ENCODE measurements at places on chromosomes 6 and 20.
A peak's percentile ranks its signal among the peaks of the same experiment; 100 is the strongest.

DNA sequence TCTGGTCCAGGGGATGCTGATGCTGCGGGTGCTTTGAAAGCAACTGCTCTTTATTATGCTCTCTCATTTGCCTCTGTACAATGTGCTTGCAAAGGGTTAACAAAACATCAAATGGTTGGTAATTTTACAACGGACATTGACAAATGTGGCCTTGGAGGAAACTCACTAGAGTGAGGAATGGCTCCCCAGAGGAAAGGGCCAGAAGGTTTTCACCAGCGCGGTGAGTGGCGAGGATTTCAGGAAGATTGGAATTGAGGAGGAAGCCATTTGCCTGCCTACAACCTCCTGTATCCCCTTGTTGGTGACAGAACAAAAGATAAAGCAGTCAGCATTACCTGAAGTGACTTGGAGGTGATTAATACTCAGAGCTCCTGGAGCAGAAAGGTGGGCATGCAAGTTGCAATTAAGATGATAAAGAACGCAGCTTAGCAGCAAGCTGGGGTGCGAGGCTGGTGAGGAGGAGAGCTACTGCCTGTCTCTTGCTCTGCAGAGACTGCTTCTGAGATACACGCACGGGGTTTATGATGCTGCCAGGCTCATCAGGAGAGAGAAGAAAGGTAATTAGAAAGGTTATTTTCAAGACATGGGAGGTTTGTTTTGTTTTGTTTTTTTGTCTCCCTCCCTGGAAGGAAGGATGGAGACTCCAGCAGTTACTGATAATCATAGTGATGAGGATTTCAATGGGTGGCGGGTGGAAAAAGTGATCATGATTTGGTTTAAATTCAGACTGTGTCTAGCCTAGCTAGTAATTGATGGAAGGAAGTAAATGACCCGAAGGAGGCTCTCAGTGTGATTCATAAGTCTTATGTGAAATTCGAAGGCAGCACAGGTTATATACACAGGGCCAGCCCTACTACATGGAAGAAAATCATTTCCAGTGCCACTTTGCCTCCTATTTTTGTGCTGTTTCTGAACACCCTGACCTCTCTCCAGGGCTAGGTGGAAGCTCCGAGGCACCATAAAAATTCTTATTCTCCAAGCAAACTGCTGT, 141.6 kb upstream of the DTNBP1 start:
- no peak for DNase-seq

- no peak for DNase-seq
Observed at GRCh38 chr6:119880840-119881239, 531.3 kb upstream of the MAN1A1 start.

GRCh38 chr6:162702446-162702845, 25.1 kb downstream of the PRKN start:
- no peak for DNase-seq

DNA sequence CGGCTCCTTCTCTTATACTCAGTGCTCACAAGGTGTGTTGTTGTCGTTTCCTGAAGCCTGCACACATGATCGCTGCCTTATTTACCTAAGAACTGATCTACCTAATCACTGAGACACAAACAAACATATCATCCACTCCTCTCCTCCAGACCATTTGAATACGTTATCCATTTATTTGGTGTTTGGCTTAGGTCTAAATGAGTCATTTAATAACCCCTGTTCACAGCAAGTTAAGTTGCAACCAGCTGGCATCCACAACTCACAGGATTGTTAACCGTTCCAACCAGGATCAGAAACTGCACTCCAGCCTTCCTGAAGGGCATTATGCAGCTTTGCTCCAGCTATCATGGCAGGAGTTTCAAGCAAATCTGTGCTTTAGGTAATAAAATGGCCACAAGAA, 511.1 kb upstream of the MAP3K7 start:
- DNase-seq: no peak

GRCh38 chr6:44342052-44342451, 398 bp upstream of the SPATS1 start:
- no peak for DNase-seq

DNA sequence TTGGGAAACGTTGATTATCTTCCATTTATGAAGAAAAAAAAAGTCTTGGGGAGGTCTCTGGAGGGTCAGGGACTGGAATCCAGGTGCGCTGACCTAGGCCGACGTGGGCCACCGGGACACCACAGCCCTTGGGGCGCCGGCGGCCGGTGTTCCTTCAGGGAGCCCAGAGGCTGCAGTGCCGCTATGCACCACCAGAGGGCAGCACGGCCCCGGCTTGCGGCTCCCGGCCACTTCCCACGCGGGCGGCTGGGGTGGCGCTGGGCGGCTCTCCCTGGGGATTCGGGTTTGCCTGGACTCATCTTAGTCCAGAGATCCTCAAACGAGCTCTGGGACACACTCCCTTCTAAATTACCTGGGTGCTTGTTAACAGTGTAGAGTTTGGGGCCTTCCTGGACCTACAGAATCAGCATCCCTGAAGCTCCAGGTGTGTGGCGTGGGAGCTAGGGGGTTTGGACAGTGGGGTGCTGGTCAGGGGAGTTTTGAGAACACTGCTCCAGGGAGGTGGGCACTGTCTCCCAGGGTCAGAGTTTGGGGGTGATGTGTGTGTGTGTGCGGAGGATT, 23.0 kb upstream of the GTSF1L start:
- peak; percentile 78 for DNase-seq

- DNase-seq: no peak
Observed at GRCh38 chr20:25361287-25361683, 29.4 kb downstream of the ABHD12 start.

GRCh38 chr6:46023216-46023915, 7.7 kb upstream of the CLIC5 start:
- no peak for DNase-seq

DNA sequence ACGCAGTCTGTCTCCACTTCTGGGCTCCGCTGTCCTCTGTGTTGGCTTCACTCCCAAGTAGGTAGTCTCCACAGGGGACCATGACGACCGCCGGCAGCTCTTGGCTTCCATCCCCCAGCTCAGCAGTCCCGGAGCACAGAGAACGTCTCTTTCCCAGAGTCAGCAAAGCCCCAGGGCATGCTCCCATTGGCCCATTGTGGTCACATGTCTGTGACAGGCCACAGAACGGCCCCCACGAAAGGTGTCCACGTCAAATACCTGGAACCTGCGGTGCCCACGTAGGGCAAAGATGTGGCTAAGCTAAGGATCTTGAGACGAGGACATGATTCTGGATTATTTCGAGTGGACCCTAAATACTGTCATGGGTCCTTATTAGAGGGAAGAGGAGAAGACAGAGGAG, 438.4 kb upstream of the SULF2 start:
- no peak for DNase-seq

DNA sequence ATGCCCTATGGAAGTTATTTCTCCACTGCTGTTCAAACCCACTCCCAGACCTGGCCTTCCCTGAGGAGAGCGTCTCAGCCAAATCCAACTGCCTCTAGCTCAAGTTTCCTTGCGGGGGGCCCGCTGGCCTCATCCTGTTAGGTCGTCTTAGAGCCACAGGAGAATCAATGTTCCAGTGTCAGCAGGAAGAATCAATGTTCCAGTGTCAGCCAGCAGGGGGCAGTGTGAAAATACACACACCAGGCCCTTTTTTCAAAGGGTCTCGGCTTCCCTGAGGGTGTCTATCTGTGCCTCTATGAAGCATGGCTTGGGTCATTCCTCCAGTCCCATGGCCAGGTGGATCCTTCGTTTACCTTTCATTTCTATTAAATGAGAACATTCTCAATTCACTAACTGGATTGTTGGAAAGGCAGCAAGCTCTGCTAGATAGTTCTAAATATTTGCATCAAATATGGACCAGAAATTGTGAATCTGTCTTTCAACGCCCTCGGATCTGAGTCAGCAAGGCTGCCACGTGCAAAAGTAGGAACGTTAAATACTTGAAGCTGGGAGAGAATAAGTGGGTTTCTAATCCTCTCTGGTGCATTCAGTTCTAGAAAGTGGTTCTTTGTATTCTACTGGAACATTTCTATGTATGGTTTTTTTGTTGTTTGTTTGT, 19.2 kb downstream of the PRND start:
- peak; percentile 42 for DNase-seq

DNA sequence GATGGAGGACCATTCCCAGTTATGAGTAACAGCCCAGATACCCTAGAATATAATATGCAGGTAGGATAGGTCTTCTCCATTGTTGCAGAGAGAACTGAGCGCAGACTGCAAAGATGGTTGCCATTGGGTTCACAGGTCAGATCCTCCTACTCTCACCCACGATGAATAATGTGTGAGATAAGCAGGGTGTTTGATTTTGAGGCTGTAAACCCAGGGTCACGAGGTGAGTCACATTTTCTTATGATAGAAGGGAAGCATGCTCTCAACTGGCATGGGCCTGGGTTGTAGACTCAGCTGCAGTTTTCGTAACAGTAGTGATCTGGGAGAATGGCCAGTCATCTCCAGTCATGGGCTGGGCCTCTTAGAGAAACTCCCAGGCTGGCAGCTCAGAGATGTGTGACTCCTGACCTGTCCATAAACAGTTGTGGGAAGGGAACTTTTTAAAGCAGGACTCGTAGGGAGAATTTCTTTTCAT, 74.2 kb downstream of the CD164 start:
- DNase-seq: peak; percentile 32

DNA sequence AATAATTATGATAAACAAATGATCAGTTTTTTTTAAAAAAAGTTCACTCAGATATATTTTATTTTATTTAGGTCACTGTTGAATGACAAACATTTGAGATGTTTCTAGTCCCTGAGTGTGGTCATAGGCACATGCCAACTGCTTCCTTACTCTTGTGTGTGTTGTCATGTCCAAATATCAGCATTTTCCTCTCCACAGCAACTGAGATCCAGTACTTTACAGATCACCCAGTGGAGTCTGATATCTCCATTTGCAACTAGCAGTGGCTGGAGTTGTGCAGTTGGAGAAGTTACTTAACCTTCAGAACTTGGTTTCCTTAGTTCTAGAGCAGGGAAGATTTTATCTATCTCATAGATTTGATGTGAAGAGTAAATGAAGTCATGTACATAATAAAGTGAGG, 101.3 kb downstream of the MYB start:
- DNase-seq: no peak

- DNase-seq: no peak
Observed at GRCh38 chr6:47235421-47235820, 74.3 kb downstream of the TNFRSF21 start.

DNA sequence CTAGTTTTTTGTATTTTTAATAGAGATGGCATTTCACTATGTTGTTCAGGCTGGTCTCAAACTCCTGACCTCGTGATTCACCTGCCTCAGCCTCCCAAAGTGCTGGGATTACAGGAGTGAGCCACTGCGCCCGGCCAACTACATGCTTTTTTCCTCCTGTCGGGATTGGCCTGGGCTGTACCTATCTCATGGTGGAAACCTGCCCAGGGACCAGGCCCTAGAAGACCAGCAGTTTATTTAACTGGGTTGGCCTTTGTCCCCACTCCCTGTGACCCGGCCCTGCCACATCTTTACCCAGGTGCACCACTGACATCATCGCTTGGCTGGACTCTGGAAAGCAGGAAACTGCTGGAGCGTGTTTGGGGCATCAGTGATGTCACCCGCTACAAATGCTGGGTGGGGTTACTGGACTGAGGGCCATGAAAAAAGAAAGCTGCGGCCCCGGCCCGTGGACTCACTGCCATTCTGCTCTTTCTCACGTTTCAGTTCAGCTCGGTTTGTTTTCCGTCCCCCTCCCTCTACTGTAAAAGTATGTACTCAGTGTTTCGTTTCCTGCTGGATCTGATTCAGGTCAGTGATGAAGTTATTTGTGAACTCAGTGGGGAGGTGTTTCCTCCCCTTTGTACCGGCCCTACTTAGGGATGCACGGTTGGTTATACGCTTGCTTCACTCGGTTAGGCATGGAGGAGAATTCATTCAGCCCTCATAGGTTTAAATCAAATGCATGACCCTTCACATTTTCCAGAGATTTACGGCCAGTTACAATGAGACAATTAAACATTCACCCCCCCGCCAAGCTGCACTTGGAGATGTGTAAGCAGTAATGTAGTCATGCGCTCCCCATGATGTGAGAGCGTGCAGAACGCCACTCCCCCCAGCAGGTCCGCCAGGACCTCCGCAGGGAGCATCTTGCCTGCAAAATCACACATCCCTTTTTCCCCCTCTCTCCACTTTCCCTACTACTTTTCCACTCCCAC, 179.3 kb downstream of the MTHFD1L start:
- DNase-seq: no peak

DNA sequence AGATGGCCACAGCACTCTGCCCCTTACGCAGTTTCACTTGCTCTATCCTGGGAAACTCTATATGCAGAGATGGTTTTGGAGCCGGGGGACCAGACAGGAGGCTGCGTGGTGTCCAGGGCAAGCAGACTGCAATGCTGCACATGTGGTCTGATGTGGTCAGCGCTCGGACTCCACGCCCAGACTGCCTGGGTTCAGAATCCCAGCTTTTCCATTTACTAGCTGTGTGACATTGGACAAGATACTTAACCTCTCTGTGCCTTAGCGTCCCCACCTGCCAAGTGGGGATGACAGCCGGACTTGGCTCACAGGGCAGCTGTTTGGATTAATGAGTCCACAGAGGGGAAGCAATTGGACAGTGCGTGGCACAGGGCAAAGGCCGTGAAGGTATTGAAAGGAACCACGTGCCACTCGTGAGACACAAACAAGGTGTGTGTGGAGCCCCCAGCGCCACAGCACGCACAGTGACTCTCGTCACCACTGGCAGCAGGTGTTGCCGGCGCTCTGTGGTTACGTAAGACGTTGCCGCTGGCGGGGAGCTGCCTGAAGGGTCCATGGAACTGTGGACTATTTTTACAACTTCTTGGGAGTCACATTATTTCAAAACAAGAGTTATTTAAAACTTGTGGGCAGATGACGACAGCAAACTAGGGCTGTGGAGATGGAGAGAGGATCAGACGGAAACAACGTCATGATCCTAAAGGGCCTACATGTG, 201.4 kb downstream of the PREX1 start:
- DNase-seq: no peak

DNA sequence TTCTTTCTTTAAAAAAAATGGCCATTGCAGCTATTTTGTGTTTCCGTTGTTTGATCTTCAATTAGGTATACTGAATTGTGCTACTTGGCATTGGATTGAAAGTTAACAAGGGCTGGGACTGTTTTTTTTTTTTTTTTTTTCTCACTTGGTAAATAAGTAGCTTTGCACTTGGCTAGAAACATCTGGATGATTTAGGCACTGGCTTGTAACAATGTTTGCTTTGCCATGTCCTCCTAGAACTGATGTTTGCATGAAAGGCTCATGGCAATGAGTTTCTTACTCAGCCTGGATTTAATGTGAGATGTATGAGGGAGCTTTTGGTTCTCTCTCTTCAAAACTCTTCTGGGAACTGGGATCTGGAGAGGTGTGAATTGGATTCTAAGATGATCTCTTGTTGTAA, 414.1 kb downstream of the CDH26 start:
- DNase-seq: no peak

All from activated CD4-positive, alpha-beta T cell treated with anti-CD3 and anti-CD28 coated beads, Interleukin-2, amount 50 U/mL, for 24 hours (primary cell).